Skin of body (tissue), 3 donors: ENCODE measurements at places on chromosomes 5 and 9. TPM values are rescaled to one million over a fixed set of nuclear protein-coding genes. Genes with fewer than 3 reads are reported as not detected.
A peak's percentile ranks its signal among the peaks of the same experiment; 100 is the strongest.

GRCh38 chr9:77834898-77835488, 186.9 kb upstream of the GNA14 start:
- DNase-seq, result no peak

DNA sequence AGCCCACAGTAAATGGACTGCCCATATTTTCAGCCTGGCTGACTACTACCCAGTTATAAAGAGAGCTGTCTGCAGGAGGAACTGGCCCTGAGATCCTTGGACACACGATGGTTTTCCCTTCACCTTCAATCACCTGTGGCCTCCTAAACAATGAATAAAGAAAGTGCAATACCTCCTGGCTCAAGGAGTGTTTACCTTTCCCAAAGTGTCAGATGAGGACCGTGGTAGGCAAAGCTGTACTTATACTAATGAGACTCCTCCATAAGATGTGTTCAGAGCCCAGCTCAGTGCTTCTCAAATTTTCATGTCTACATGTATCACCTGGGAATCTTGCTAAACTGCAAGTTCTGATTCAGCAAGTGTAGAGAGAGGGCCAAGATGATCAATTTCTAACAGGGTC, 284.5 kb upstream of the VLDLR start:
- DNase-seq, result no peak

Gene C7
- total RNA-seq, result 48.0 TPM

DNA sequence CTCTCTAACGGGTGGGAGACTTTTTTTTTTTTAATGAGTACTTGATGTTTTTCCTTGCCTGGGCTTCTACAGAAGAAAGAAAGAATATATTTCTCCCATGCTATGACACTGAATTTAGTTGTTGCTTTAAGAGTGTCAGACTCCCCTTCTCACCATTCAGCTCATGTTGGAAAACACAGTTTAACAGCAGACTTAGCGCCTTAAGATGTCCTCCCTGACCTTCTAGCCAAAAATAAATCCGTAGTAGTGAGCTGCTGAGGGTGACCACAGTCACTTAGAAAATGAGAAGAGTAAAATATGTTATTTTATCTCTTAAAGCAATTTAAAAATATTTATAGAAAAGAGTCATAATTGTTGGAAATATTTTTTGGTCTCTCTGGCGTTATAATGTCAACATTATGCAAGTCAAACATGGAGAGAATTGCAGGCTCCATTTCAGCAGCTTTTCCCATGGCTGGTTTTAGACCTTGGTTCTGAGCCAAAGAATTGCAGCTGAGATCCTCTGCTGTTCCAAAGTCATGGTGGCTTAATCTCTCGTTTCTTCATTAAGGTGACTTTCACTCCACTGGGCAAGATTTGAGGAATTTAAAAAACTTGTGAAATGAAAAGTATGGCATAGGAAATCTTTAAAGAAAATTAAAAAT, 143.5 kb downstream of the GHR start:
- DNase-seq, result peak; percentile 66

Gene FOXD4L4
- total RNA-seq, result 0.20 TPM

DNA sequence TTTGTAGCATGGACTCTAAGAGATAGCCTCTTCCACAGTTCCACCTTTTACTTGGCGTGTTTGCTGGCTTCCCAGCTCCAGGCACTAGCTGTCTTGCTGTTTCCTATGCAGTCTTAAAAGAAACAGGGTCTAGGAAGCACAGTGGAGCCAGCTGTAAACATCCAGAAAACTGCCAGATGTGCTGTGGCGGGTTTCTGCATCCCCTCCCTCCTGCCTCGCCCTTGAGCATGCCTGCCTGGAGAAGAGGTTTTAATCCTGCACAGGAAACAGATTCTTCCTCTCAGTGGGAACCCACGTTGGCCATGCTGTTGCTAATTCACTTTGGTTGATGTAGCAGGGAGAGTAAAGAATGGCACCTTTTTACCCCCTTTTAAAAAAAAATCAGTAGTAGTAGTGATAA, 121.3 kb downstream of the RPS23 start:
- DNase-seq, result no peak
